ENCODE measurements at places on chromosomes 12 and 14.

- DNase-seq = peak; percentile 14
These were observed 2.2 kb downstream of the PDZRN4 start for GRCh38 chr12:41190338-41190737.

DNA sequence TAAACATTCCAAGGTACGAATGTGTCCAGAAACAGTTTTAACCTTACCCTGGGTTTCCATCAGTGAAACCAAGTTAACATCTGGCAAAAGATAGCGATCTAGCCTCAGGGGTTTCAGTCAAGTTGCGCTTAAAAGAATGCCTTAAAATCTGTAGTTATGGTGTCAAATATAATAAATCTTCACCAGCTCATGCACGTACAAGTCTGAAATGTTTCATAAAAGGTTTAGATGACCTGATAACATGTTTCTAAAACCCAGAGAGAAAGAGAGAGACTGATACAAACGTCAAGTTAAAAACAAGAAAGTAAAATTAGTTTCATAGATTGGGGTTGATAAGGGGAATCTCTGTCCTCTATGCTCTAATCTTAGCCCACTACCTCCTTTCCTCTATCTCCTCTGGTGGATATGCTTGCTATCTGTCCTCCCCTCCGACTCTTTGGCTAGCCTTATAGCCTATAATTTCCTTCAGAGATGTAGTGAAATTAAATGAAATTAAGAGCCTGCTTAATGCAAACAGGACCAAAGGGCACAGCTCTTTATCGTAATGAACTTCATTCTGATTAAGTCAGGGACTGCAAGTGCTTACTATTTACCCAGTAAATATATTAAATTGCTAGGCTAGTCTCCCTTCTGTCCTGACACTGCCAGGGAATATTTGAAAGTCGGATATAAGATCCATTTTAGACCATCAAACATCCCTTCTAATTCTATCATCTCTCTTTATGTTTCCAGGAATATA, 18.4 kb upstream of the FOS start:
- DNase-seq = no peak

- DNase-seq = no peak
These were observed 439.4 kb downstream of the PCNX1 start for GRCh38 chr14:71346685-71347084.

DNA sequence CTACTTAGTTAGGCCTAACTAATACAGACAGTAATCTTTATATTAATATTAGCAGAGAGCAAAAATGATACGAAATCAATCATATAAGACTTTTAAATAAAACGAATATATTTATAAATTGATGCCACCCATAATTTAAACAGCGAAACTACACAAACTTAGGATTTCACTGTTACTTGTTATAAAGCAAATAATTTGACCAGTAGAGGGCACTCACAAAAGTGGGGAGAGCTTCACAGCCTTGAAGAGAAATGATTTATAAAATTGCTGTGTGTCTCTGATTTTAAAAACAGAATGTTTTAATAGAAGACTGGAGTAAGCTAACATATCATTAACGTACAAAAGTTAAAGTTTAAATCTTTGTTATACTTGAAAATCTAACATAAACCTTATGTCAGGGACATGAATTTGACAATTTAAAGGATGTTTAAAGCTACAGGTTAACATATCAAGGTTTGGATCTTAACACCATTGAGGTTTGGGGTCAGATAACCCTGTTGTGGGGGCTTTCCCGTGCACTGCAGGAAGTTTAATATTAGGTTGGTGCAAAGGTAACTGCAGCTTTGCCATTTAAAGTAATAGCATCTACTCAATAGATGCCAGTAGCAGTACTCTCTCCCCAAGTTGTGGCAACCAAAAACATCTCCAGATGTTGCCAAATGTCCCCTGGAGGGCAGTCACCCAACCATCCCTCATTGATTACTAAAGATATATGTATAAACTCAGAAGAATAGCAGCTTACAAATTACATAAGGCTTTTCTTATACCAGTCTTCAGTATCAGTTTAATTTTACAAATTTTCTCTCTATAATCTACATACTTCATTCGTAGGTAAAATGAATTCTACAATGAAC, 9.3 kb downstream of the KRAS start:
- DNase-seq = no peak

GRCh38 chr12:53508534-53509170, 1.4 kb upstream of the NPFF start:
- peak; percentile 93 for DNase-seq

DNA sequence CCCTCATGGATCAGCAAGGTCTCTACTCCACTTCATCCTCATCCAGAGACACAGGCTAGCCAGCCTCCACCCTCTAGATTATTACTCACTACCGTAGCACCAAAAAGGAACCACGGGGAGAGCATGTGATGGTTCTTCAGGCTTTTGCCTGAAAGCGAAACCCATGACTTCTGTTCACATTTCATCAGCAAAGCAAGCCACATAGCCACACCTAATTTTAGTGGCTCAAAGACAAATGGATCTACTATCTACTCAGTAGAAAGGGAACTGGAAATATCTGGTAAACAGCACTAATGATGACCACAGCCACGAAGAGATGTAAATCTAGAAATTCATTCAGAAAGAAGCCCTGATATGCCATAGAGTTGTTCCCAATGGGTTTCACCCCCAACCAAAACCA, 51.4 kb downstream of the VCPKMT start:
- DNase-seq = no peak

- no peak for DNase-seq
These were observed 352.7 kb downstream of the SYT1 start for GRCh38 chr12:79217306-79217705.

- DNase-seq = peak; percentile 55
These were observed 3.2 kb downstream of the USP44 start for GRCh38 chr12:95548056-95548538.

- no peak for DNase-seq
These were observed 3.7 kb downstream of the RNF10 start for GRCh38 chr12:120537856-120538220.

- DNase-seq = no peak
These were observed 285.9 kb downstream of the TMTC2 start for GRCh38 chr12:82972624-82973023.

DNA sequence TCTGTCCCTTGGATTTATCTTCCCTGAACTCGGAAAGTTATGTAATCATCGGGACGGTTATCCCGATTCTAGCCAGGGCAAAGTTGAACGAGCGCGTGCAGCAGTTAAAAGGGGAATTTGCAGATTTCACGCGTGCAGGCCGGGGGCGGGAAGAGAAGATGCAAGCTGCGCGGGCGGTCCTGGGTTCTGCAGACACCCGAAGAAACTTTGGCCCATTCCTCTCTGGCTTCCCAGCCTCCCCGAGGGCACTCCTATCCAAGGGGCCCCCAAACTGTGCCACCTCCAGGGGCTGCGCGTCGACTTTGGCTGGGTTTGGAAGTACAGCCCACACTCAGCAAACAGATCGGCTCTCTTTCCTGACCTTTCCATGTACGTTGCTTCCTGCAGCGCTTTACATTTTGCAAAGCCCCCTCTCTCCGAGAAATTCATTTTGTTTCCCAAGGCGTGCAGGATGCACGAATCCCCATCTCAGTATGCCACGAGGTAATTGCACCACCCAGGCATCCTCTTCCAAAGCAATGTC, 941 bp upstream of the PPP1CC start:
- DNase-seq = no peak

- peak; percentile 47 for DNase-seq
These were observed 10.2 kb upstream of the EDDM3B start for GRCh38 chr14:20757965-20758364.

GRCh38 chr12:54653025-54653424, 4.9 kb upstream of the DCD start:
- no peak for DNase-seq
